GM06990 (cell line): ENCODE measurements at places on chromosomes 11 and 22.

- no peak for DNase-seq
Measured at GRCh38 chr22:46984751-46985506, 222.5 kb downstream of the TBC1D22A start.

GRCh38 chr22:17827466-17827865 is 53.2 kb upstream of the BID start:
- DNase-seq = no peak

- DNase-seq = no peak
Measured at GRCh38 chr11:116294630-116295029, 478.2 kb downstream of the BUD13 start.

DNA sequence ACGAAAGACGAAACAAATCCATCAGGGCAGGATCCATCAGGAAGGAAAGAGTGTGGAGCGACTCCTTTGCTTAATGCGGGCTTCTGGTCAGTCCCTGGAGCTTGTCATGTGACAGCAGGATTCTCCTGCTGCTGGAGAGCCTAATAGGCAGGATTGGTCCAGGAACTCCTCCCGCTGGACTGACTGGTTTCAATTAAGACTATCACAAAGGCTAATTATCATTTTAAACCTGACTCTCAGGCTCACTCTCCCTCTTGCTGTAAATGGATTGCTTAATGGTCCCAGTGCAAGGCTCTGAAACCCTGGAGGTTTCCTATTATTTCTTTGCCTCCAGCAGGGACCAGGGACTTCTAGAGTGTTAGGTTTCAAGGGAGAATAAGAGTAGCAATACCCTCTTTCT is 493.8 kb downstream of the NTM start:
- no peak for DNase-seq

DNA sequence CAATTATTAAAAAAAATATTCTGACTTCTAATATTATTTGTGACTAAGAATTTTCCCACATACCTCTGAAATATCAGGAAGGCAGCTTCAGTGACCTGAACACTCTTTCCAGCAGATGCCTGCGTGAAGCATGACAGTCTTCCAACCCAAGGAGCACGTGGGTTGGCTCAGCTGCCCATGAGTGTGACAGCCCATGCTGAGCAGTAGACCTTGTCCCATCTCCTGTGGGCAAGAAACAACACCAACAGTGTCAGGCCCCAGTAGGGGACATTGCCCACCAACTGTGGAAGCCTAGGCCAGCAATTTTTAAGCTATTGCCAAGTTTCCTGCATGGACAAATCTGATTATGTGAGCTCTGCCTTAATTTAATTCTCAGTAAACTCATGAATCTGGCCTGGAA is 66.4 kb upstream of the OLFML1 start:
- DNase-seq = no peak

DNA sequence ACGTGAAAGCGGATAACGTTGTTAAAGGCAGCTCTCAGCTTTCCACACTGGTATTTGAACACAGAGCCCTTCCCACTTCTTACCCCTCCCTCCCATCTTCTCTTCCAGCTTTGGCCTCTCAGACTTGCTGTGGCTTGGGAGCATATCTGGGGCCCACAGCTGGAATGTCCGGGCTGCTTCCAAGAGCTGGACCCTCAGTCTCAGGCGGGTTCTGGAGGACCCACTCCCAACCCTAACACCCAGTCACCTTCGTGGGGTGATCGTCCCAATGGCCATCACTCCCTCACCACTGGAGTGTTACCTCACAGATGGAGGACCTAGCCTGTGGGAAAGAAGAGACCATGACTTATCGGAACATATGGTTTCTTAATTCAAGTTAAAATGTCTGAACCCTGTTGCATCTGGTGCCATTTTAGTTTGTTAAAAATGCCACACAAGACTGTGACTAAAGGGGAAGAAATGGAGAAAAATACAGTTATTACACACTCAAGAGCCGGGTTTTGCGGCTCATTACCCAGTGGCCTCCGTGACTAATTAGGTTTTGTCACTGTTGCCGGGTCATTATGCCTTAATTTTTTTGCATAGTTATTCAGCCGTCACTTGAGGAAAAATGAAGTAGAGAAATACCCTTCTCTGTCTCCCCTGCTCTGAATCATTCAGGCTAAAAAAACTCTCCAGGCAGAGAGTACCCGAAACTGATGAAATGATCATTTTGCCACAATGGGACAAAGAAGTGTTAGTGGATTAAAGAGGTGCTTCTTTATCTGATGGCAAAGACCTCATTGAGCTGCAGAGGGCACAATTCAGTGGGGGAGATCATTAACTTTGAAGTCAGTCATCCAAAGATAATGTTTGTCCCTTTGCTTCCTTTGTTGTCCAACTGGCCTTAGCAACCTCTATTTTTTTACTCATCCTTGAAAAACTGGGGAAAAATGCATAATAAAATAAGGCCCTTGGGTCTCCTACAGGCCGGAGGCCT is 87.2 kb upstream of the HTATIP2 start:
- DNase-seq = peak; percentile 25

- DNase-seq = no peak
Measured at GRCh38 chr11:38818720-38819119, 2220.7 kb upstream of the RAG2 start.

GRCh38 chr22:50136581-50137015 is 33.9 kb upstream of the PANX2 start:
- no peak for DNase-seq

- peak; percentile 64 for DNase-seq
Measured at GRCh38 chr11:3855808-3856491, 486 bp downstream of the STIM1 start.

GRCh38 chr11:43709689-43710088 is 29.2 kb downstream of the HSD17B12 start:
- DNase-seq = no peak

DNA sequence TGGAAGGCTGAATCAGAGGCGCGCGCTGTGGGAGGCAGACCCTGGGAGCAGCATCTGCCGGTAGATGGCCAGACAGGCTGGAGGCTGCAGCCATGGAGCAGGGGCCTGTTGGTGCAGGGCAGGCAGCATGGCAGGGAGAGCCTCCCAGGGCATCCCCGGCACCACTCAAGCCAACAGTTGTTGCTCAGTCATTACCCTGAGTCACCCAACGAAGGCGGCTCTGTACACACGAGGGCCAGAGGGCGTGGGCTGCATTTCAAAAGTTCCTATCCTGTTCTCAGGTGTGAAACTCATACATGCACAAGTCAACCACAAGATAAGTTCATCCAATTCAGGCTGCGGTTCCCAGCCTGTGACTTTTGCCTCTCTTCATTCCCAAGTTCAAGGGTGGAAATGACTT is 2.6 kb downstream of the ANO1 start:
- DNase-seq = no peak

GRCh38 chr22:48415520-48415919 is 1412.2 kb downstream of the BRD1 start:
- DNase-seq = no peak
